Breast epithelium (tissue), 4 donors: ENCODE measurements at places on chromosomes 4 and X. TPM values are rescaled to one million over a fixed set of nuclear protein-coding genes. Genes with fewer than 3 reads are reported as not detected.

DNA sequence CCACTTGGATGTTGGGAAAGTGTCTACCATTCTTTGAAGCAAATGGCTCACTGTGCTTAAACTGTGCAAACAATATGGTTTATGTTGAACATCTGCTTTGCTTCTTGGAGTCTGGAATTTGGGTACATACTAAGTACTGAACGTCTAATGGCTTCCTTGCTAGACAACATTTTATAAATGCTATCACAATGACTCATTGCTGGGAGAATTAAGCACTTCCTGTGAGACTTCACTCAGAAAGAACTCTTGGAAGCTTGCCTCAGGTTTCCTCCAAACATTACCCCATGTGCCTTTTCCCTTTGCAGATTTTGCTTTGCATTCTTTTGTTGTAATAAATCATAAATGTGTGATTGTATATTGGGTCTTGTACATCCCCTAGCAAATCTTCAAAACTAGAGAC, 139.7 kb downstream of the PACRGL start:
- no peak for DNase-seq

DNA sequence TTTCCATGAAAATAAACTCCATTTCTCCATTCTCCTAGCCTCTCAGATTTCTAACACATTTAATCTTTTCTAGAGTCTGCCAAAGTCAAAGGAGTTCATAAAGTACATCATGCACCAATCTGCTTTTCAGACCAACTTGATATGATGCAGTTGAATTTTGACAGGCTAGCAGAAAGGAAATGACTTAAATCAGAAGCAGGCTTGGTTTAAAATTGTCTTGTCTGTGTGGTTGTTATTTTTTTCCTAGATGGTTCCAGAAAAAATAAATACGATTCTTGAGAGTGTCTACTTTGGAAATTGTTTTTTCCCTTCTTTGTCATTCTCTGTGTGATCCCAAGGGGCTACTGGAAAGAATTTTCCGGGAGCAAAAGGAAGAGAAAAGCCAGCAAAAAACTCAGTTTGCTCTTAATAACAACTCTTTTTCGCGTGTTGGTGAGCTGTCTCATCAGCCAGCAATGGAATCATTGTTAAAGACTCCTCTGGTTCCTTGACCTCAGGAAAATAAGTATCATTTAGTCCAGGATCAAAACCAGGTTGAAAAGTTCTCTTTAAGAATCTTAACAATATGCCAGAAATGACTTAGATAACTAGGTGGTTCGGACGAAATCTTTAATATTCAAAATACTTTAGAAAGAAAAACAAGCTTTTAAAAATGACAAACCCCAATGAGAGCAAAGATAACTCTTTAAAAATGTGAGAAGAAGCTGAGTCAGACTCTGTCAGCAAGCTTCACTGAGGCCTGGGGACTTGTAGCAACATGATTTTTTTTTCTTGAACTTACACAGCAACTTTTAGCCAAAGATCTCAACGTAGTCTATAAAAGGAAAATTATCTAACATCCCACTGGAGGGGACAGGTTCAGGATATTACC, 49.7 kb upstream of the GAB1 start:
- DNase-seq: no peak

The DSPP gene
- total RNA-seq: not detected

The NUP62CL gene
- total RNA-seq: 8.5 TPM

DNA sequence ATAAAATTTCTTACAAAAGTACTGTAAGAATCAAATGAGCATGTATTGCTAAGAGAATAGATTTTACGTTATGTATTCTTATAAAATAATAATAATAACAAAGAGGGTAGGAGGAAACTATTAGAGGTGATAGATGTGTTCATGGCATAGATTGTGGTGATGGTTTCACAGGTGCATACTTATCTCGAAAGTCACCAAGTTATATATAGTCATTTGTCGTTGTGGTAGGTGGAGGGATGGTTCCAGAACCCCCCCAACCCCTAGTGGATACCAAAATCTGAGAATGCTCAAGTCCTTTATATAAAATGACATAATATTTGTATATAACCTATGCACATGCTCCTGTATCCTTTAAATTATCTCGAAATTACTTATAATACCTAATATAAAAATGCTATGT, 36.7 kb upstream of the H2AZ1 start:
- no peak for DNase-seq

DNA sequence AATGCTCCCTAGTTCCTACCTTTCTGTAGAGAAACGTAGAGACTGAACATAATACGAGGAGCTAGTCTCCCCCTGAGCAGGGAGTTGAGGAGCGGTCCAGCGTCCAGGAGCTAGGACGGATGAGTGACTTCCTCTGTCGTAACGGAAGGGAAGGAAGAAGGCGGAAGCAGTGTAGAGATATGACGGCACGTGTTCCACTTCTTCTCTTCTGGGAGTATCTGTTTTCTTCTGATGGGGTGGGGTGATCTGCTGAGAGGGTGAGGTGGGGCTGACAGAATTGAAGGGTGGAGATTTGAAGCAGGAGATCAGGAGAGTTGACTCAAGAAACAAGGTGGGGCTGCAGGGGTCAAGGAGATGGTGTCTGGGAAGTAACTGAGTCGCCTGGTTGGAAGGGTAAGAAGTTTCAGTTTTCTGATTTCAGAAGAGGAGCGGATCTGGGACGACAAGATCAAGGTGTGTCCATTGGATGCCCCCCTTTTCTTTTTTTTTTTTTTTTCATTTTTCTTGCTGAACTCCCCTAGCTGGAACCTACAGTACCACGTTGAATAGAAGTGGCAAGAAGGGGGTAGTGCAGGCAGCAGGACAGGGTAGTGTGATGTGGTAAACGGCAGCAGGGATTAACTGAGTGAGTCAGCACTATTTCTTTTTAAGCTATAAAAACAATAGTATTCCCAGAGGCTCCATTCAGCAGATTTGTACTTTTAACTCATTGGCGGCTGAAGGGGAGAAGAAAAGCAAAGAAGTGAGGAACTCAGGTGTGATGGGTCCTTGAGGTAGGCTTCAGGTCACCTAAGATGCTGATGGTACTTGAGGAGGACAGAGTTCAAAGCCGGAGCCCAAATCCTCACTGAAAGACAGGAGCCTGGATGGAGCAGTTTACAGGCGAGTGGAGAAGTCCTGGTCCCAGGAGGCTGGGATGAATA, 50.8 kb upstream of the SETD7 start:
- no peak for DNase-seq

The WDFY3 gene
- total RNA-seq: 119 TPM

The TAF7L gene
- total RNA-seq: 0.32 TPM

The CT47B1 gene
- not detected for total RNA-seq

DNA sequence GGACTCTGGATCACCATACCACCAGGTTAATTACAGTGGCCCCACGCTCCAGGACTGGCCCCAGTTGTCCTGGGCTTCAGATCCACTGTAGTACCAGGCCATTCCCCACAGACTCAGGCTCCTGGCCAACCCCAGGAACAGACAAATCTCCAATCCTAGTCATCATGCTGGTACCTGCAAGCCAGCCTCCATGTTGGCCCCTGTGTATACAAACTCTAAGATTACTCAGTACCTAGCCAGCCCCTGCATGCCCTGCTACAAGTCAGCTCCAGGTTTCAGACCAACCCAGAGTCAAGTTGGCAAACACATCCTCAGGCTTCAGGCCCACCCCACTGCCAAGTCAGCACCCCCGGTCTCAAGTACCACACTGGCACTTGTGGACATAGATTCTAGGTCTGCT, 85.9 kb downstream of the KLF8 start:
- no peak for DNase-seq

The VCX2 gene
- not detected for total RNA-seq

GRCh38 chr4:186132577-186133242, 28.2 kb downstream of the FAM149A start:
- DNase-seq: no peak

DNA sequence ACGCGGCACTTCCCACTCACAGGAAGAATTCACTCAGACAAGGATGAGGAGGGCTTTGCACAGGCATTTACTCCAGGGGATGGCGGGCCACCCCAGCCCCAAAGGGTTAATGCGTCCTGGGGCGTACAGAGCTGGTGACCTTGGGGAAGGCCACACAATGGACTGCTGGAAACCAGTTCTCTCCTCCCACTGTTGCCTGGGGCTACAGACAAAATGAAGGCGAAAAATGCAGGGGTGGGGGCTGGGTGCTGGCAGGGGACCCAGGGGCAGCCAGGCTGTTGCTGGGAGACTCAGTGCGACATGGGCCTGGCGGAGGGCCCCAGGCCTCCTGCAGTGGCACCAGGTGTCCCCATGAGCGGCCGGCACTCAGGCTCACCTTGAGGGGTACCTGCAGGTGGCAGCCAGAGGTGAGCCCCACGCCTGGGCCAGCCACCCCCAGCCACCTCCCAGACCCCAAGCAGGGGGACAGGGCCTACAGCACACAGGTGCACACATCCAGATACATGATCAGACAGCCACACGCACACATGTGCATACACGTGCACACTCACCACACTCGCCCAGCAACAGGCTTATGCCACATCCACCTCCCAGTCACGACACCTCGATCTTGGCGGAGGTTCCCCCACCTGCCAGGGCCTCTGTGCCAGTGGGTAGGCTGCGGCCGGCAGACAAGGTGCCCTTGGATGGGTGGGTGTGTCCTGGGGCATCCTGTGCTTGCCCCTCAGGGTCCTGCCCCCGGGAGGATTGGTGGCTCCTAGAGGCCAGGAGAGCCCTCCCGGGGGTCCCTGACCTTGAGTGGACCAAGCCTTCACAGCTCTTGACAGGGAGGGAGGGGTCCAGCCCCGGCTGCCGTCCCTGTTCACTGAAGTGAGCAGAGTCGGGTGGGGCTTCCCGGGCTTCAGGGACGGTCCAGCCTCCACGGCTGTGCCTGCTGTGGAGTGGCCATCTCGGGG, 13.1 kb downstream of the NAT8L start:
- no peak for DNase-seq

The HERC3 gene
- 60.9 TPM for total RNA-seq

GRCh38 chr4:99625369-99625768, 32.3 kb downstream of the C4orf54 start:
- DNase-seq: no peak

DNA sequence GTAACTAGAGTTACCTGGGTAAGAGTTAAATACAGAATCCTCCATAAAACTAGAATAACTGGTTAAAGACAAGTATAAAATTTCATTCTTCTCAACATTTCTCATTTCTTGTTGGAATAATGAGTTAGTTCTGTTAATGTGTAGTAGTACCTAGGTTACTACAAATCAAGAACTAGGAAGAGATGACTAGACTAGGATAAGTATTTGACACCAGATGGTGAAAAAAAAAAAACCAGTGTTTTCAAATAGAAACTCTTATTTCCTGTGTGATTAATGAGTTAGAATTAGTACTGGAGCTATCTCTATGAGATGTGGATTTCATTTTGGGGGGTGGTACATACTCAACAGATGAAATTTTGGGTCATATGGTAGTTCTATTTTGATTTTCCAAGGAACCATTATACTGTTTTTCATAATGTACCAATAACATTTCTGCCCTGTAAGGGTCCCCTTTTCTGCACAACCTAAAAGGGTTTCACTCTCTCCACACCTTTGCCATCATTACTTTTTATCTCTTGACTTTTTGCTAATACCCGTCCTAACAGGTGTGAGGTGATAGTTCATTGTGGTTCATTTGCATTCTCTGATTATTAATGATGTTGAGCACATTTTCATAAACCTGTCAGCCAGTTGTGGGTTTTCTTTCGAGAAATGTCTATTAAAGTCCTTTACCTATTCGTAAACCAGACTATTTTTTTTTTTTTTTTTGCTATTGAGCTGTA, 1.7 kb upstream of the VCX start:
- DNase-seq: no peak

GRCh38 chr4:24473309-24473721, 111.0 kb downstream of the DHX15 start:
- DNase-seq: no peak

DNA sequence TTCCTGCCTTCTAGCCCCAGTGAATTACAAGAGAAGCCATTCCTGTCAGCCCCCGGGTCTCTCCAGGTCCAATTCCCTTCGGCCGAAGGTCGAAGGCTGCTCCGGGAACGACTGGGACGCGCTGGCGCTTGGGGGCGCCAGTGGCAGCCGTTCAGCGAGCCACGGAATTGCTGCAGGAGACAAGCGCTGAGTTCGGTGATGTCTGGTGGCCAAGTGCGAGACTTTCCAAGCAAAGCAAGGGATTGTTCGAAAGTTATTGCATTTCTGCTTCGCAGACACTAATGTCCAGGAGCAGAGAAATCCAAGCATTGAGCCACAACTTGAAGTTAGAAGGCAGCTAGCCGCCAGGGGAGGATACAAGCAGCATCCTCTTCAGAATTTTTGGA, 1.1 kb upstream of the DKK2 start:
- DNase-seq: no peak

- DNase-seq: no peak
Observed at GRCh38 chr4:177251237-177251636, 58.4 kb upstream of the NEIL3 start.

The RRAGB gene
- total RNA-seq: 26.6 TPM

GRCh38 chrX:120306630-120307029, 4.6 kb downstream of the TMEM255A start:
- no peak for DNase-seq

DNA sequence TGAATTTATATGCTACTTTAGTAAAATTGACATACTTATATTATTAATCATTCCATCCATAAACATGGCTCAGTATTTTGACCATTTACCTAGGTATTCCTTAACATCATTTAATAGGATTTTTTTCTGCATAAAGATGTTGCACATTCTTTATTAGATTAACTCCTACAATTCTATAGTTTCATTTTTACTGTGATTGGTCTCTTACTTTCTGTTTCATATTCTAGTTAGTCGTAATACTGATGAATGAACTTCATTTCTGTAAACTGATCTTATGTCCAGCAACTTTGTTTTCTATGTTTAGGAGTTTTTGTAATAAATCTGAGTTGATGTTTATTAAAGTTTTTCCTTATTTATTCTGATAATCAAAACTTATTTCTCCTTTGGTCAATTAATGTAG, 278.2 kb upstream of the CXXC4 start:
- DNase-seq: no peak

- DNase-seq: no peak
Observed at GRCh38 chr4:130028552-130028951, 932.6 kb downstream of the C4orf33 start.

GRCh38 chr4:124631760-124632159, 80.8 kb downstream of the ANKRD50 start:
- DNase-seq: peak; percentile 58

GRCh38 chr4:154366956-154367355, 124.6 kb downstream of the DCHS2 start:
- peak; percentile 56 for DNase-seq

DNA sequence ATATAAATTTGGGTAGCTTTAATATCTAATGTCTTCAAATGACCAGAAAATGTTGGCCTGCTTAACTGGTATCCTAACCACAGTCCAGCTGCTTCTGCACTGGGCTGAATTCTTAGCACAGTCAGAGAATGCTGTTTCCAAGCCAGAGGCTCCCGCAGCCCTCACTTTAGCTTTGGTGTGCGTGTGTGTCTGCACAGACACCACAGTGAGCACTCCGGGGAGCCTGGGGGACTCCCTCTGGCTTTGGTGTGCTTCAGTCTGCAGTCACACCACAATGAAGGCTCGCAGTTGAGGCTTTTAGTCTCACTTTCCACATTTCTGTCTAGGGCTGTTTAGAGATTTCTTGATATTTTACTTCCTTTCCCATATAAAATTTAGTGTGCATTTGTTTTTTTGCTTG, 53.6 kb downstream of the APOO start:
- DNase-seq: no peak

GRCh38 chr4:34466411-34466810, 1777.9 kb downstream of the ARAP2 start:
- no peak for DNase-seq

GRCh38 chr4:123398066-123398852, 1.7 kb downstream of the SPRY1 start:
- peak; percentile 49 for DNase-seq

GRCh38 chr4:16082426-16083240, 1.2 kb downstream of the PROM1 start:
- DNase-seq: peak; percentile 54
